ENCODE measurements at places on chromosomes 5 and 9.

DNA sequence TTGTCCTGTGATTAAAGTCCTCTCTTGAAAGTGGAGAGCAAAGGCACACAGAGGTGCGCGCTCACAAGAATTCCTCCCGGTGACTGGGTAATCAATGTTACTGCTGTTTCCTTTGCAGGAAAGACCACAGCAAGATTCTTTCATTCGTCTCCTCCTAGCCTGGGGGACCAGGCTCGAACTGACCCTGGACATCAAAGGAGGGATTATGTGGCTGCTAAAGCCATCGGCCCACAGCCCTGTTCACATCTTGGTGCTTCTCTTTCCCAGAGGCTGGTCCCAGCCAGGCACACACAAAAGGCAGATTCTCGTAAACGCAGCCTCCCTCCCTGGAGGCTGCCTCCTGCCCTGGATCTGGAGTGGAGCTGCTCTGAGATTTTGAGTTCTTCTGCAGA, 230.9 kb downstream of the FANCC start:
- no peak for DNase-seq

DNA sequence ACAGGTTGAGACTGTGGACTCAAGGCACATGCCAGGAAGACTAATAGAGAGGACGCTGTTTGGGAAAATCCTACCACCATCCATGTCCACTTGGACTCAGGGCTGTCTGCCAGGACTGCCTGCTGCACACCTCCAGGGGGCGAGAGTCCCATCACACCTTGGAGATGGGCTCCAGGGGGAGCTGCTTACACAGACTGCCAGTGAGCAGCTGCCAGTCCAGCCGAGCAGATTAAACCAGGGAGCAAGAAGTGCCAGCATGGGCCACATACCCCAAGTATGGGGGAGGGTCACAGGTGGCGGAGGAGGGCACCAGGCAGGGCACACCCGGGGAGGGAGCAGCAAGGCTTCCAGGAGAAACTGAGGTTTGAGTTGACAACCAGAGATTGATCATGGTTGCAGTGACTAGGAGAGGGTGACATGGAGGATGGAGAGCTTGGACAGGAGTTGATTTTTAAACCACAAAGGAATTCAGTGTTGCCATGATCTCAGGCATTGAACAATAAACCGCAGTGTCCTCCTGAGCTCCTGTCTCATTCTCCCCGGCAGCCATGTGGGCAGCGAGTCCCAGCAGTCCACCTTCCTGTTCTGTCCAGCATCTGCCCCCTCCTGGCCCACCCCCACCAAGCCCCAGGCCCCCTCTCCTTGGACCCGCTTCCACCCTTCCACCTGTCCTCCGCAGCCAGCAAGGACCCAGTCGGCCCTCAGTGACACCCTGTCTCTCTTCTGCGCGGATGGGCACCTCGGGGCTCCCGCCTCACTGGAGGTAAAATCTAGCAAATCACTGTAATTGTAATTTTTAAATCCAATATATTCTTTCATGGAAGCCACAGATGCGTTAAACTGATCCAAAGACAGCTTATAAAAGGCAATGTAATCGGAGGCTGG, 3.1 kb upstream of the VAV2 start:
- peak; percentile 54 for DNase-seq

GRCh38 chr5:41459557-41459956, 50.8 kb downstream of the PLCXD3 start:
- DNase-seq = no peak

GRCh38 chr5:1654786-1655495, 131.2 kb upstream of the LPCAT1 start:
- no peak for DNase-seq

DNA sequence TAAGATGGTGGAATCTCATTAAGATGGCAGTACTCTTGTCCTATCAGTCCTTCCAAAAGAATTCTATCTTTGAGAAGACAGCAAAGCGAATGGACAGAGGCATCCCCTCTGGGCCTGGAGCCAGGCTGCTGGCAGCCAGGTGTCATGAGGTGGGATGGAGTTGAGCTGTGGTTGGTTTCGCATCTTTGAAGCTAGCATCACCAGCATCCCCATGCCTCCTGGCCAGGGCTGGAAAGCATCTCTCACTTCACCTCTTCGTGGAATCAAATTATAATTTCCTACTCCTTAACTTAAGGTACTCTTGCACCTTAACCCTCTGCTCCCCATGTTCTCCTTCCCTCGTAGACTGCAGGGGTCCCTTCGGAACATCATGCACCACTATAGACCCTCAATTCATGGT, 248.3 kb downstream of the GADD45G start:
- DNase-seq = no peak

- no peak for DNase-seq
Measured at GRCh38 chr5:156587012-156587411, 260.0 kb downstream of the SGCD start.

DNA sequence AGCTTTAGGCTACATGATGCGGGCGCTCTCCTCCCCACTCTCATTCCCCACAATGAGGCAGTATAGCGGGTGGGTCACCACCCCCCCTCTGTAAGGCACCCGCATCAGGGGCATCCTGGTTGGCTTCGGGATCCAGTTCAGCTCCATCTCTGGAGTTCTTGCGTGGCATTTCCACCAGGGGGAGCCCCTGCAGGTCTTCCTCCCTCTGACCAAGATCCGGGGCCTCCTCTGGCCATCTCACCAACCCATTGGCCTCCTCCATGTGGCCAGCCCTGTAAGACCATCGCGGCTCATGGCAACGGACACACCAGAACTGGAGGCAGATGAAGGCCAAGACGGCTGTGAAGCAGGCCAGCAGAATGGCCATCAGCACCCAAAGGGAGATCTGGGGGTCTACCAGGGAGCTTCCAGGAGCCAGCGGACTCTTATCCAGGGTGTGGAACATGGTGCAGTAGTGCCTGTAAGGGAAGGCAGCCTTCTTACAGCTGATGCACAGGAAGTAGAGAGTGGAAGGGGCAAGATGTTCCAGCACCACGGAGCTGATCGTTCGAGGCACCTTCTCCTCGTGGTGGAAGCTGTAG, 77.0 kb downstream of the CYFIP2 start:
- DNase-seq = peak; percentile 25

DNA sequence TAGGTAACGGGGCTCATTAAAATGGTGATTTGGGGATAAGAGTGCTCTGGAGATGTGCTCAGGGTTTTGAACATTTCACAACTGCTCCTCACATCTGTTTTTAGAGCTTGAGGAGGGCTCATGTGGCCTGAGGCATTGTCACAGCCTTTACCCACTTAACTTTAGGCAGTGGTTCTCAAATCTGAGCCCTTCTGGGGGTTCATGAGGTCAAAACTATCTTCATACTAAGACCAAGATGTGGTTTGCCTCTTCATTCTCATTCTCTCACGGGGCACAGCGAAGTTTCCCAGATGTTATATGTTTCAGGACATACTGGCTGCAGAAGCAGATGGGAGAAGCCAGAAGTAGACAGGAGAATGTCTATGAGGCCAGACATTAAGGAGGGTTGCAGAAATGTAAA, 38.4 kb downstream of the STXBP1 start:
- peak; percentile 12 for DNase-seq

- no peak for DNase-seq
Measured at GRCh38 chr5:154084062-154084639, 45.4 kb downstream of the MFAP3 start.

DNA sequence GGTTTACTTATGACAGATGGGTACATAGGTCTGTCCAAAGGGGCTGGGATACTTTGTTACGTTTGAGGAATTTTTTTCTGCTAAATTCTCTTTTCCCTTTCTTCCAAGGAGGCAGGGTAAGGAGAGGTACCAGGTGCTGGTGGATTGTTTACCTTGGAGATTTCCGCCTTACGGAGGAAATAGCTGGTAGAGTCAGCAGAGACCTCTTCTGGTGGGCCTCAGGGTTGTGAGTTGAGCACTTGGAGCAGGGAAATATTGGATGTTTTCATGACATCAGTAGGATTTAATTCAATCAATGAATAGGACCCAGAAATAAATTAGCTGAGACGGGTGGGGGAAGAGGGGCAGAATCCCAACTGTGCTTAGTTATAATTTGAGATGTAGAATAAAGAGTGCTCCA, 60.0 kb upstream of the TAF11L2 start:
- no peak for DNase-seq

DNA sequence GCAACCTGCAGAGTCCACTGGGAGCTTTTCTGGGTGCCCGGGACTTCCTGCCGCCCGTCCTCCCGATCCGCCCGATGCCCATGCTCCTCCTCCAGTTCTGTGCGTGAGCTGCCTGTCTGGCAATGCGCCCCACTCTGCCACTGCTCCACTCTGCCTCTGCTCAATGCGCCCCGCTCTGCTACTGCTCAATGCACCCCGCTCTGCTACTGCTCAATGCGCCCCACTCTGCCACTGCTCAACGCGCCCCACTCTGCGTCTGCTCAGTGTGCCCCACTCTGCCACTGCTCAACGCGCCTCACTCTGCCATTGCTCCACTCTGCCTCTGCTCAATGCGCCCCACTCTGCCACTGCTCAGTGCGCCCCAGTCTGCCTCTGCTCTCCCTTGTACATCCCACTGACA, 436.0 kb downstream of the NR2F1-AS1 start:
- DNase-seq = no peak

DNA sequence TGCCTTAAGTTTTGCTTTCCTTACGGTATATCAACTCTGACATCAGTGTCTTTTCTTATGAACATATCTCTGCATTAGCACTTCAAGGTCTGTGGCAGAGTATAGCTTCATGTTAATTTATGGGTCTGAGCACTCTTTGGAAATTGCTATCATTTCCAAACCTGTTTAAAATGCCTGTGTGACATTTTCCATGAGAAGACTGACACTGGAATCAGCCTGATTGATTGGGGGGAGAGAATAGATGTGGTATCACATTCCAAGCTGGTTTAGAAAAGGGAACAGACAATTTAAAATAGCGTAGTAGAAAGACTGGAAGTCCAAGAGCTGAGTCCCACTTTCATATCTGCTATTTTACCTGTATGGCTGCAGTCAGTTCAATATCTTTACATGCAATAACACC, 272.1 kb upstream of the CDH10 start:
- no peak for DNase-seq

GRCh38 chr5:160044967-160045366, 36.0 kb downstream of the TTC1 start:
- peak; percentile 51 for DNase-seq

DNA sequence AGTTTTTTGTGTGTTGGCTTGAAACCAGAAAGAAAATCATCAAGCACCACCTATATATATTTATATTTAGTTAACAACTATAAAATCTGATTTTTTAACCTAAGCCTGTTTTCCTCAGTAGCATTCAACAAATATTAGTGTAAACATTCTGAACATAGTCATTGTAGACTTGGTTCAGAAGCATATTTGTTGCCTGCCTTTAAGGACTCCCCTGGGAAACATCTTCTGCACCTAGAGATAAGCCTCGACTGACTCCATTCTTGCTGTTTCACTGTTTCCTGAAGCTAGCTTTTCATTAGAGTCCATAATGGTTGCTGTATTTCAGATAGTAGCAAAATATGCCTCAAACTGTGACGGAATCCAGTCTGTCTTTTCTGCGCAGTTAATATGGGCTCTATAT, 123.5 kb downstream of the TRIO start:
- no peak for DNase-seq

- DNase-seq = no peak
Measured at GRCh38 chr9:81211741-81212140, 477.6 kb downstream of the TLE1 start.

DNA sequence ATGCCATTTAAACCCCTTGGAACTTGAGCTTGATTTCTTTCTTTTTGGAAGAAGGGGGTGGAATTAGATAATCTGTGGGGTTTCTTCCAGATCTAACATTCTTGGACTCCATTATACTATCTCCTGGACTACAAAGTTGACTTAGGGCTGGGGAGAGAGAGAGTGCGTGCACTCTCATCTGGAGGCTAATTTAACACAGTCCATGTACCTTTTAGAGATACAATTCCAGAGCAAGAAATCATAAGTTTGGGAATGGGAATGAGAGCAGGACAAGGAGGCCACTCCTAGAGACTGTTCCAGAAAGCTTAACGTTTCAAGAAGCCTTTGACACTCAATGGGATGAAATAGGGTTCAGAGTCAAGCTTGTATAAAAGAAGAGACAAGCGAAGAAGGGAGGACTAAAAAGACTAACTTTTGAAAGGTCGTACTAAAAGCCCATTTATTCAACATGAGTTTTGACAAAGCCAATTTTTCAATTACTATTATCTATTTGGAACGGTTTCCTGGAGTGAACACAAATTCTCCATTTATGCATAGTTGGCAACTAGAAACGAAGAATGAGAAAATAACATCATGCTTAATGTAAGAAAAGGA, 83.4 kb downstream of the ACTL7B start:
- no peak for DNase-seq

DNA sequence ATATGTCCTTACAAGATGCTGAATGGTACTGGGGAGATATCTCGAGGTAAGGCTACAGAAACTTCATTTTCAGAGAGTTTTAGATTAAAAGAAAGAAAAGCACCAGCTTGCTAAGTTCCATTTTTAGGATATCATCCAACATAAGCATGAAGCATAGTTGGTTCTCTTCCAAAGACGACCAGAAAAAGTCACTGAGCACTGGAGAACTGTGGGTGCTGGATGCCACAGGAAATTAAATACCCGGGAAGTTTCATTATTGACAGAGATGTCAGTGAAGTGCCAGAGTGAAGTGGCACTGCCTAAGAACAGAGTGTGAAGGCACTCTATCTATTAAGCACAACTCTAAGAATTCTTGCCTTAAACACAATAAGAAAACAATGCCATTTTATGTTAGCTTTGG, 76.8 kb downstream of the PIK3R1 start:
- peak; percentile 45 for DNase-seq

DNA sequence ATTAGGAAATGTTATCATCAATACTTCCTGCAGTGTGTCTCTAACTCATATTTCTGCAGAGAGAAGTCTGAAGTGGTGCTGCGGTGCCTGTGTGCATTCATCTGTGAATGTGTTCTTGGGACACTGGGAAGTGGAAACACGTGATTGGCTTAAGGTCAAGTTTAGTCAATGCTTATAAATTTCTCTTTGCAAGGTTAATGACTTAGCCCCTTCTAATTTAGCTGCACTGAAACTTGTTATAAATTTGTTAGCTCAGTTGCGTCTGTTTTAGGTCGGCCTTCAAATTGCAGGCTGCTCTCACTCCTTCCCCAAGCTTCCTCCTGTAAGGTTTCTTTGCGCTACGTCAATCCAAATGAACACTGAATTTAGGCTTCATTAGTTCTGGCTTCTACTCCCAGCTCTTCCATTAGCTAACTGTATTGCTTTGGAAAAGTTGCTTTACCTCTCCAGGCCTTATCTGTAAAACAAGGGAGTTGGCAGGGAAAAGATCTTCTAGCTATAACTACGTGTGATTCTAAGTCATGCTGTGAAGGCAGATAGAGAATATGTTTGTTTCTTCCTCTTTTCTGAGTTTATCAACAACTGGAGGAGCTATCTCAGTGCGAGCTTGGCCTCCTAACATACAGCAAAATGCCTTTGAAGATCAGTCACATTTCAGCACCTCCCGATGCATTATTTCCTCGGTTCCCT, 341.8 kb downstream of the NFIB start:
- DNase-seq = no peak

- no peak for DNase-seq
Measured at GRCh38 chr9:114235033-114235661, 79.8 kb downstream of the COL27A1 start.
